Stimulated activated CD8-positive, alpha-beta memory T cell treated with anti-CD3 and anti-CD28 coated beads, Interleukin-4, amount 100 ng/mL, for 1 hour (primary cell): ENCODE measurements at places on chromosomes 2 and 18.

- DNase-seq: no peak
Observed at GRCh38 chr2:13015532-13016320, 299.0 kb downstream of the TRIB2 start.

DNA sequence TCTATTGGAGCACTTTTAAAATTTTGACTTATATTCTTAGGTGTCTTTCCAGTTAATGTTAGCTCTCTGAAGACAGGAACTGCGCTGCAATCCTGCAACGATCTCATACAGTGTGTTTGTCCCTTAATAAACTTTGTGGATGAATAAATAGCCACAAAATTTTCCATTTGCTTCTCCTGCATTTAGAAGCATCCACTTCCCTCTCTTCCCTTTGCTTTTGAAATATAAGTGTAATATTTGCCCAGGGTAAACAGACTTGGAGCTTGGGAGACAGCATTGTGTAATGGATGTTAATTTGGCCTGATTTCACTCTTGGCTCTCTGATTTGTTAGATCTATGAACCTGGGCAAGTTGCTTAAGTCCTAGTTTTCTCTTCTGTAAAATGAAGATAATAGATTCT is 58.2 kb upstream of the CD28 start:
- no peak for DNase-seq

GRCh38 chr2:54589340-54590215 is 133.5 kb downstream of the SPTBN1 start:
- DNase-seq: no peak

GRCh38 chr2:158463496-158464095 is 6.8 kb downstream of the PKP4 start:
- no peak for DNase-seq

GRCh38 chr2:85078536-85078935 is 54.7 kb upstream of the TCF7L1 start:
- no peak for DNase-seq

DNA sequence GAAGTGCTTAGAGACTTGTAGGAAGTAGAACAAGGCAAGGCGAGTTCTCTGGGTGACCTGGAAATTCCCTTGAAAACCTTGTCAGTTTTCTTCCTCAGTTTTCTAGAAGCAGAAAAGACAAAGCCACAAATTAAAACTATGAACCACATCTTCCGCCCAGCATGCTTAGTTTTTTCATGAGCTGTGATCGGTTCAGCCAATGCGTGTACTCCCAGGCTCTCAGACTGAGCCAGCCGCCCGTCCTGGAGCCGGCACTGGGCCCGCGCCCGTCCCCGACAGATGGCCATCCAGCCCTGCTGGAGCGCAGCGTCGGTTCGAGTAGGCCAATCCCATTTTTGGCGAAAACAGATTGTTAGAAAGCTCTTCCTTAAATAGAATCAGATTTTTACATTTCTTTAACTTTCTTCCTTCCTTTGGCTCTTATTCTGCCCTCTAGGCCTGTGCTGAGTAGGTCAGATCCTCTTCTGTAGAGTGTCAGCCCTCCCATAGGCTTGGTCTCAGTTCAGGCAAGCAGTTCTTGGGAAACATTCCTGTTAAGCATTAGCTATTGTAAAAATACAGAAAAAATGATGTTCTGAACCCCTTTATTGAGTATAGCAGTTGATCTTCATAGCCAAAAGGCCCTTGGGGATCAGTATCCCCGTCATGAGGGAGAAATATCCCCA is 112.5 kb downstream of the NCK2 start:
- DNase-seq: no peak

- no peak for DNase-seq
Observed at GRCh38 chr2:46018773-46019591, 278.2 kb upstream of the EPAS1 start.

DNA sequence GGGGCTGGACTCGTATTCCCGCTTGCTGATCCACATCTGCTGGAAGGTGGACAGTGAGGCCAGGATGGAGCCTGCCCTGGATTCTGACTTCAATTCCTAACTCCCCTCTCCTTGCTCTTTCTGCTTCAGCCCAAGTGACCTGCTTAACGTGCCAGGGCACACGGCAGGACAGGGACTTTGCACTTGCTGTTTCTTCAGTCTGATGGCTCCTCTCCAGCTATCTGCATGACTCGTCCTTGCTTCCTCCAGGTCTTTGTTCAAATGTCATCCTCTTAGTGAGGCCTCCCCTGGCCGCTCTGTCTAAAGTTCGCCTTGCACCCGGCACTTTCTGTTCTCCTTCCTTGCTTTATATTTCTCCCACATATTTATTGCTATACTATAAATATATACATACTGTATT is 357.6 kb downstream of the MTX2 start:
- DNase-seq: no peak

DNA sequence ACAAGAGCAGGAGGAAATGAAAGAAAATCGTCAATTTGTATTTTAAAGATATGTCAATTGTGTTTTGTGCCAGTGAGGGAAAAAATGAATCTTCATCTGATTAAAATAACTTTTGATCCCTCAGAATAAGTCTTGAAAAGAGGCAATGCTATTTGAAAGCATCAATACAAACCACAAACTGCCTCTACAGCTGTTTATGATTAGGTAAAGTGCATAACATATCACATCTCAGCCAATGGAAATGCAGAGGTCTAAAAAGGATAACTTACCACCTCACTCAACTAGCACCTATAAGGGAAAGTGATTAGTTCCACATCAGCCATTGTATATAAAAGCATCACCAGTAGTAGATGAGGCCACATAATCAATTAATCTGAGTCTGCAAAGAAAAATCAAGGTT is 492.2 kb upstream of the CDH2 start:
- no peak for DNase-seq

DNA sequence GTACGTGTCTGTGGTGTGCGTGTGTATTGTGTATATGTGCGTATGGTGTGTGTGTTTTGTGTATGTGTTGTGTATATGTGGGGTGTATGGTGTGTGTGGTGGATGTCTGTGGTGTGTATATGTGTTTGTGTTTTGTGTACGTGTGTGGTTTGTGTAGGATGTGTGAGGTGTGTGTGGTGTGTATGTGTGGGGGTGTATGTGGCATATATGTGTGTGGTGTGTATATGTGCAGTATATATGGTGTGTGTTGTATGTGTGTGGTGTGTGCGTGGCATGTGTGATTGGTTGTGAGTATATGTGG is 101.3 kb downstream of the CLIP4 start:
- DNase-seq: no peak

DNA sequence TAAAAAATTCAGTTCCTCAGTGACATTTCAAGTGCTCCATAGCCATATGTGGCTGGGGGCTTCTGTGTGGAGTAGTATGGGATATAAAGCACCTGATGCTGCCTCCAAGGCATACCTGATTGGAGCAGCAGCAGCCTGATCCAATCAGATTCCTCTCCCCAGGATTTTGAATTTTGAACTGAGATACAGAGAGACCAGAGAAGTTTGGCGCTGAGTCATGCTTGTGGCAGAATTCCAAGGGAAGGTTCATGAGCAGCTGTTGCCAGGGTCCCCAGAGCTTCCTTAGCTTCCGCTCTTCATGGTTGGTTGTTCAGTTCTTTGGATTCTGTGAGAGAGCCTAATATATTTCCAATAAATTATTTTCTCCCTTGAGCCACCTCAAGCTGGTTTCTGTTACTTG is 29.0 kb upstream of the CFAP36 start:
- DNase-seq: no peak

GRCh38 chr2:31274401-31275075 is 40.6 kb downstream of the EHD3 start:
- DNase-seq: no peak

GRCh38 chr2:168517816-168518215 is 61.7 kb downstream of the CERS6 start:
- no peak for DNase-seq

DNA sequence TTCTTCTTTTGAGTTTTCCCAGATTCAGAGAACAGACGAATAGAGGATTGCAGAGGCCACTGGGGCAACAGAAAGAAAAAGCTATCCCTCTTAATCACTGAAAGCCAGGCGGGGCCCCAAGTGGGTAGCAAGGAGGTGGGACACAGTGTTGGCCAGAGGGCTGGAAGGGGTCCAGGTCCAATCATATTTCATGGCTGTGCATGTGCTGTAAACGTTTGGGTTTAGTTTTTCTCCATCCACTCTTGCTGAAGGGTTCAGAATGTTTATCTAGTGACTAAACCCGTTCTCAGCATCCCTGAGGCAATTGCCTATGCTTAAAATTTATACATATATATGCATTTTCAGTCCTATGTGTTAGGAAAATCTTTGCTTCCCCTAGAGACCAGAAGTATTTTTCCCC is 99.4 kb upstream of the EPHA4 start:
- no peak for DNase-seq

- no peak for DNase-seq
Observed at GRCh38 chr2:32750880-32751279, 123.0 kb downstream of the TTC27 start.

GRCh38 chr2:205637779-205638503 is 44.4 kb upstream of the NRP2 start:
- DNase-seq: no peak

DNA sequence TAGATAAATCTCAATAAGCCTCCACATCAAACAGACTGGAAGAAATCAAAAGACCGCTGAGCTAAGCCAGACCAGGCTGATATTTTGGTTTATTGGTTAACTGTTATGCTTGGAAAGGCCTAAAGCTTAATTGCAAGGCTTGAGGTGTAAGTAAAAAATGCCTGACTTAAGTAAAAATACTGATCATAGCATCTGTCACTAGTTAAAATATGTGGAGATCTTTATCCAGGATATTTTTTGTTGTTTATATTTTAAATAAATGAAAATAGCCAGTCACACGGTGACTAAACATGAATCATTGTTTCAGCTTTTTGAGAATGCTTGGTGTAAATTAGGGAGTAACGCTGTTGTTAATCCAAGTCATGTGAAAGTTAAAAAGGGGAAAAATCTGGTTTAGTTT is 127.9 kb downstream of the THADA start:
- no peak for DNase-seq

GRCh38 chr2:239168575-239168974 is 232.2 kb downstream of the HDAC4 start:
- no peak for DNase-seq

- DNase-seq: no peak
Observed at GRCh38 chr2:121387591-121388325, 102.8 kb upstream of the TFCP2L1 start.

DNA sequence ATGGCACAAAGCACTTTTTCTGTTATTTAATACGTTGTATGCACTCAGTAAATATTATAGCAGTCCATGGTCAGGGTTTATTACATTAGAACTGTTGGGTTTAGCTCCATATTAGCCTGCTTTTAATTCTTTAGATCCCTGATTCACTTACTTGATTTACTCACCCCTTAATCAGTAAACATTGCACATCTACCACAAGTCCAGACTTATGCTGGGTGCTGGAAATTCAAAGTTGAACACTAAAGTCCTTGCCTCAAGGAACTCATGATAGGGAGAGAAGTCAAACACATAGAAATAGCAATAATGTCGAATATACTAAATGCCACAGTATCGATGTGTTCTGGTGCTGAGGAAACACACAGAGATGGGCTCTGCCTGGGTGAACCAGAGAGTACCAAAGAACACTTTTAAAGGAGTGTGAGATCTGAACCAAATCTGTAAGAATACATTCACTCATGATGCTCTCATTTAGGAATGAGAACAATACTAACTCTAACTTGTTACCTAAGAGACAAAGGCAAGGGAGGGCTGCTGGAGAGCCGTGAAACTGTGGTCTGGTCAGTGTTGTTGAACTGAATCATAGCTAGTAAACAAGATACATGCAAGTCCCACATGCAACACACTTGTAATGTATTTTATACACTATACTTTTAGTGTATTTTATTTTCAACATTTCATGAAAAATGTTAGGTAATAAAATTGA is 4.9 kb downstream of the STAT4 start:
- no peak for DNase-seq
